Head of caudate nucleus (tissue), 42 donors: ENCODE measurements at places on chromosomes 1 and 21.
A peak's percentile ranks its signal among the peaks of the same experiment; 100 is the strongest.

GRCh38 chr21:29246614-29247013 lies 52.1 kb upstream of the BACH1 start:
- no peak for DNase-seq

DNA sequence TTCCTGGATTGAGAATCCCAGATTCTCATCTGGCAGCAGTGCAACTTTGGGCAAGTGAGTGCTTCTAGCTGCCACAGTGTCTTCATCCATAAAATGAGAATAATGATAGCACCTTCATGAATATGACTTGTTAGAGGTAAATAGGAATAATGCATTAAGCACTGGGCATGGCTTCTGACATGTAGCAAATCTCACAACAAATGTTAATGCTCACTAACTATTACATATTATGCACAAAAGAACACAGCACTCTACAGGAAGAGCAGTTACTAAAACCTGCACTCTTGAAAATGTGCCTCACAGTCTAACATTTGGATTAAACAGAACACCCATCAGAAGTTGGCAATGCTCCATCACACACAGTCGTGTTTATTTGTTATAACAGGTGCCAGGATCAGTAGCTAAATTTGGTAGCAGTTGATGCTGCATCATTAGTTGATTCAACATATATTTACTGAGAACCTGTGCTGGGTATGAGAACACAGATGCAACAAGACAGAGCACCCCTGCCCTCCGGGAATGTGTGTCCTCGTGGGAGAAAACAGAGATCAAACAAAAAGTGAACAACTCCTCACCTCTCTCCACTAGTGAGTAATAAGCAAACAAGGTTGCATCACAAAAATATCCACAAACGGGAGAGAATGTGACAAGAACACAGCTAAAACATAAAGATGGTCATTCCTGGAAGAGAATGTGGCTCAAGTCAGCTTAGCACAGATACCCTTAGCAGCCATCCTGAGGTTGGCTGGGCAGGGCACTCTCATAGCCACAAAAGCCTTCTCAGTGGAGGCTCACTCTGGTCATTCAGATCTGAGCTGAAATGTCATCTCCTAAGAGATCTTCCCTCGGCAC lies 26.2 kb upstream of the LBR start:
- no peak for DNase-seq

GRCh38 chr1:121483961-121484424 lies 299.2 kb downstream of the SRGAP2C start:
- DNase-seq = peak; percentile 15

- DNase-seq = no peak
Observed at GRCh38 chr1:54402896-54403295, 3.3 kb downstream of the SSBP3 start.

DNA sequence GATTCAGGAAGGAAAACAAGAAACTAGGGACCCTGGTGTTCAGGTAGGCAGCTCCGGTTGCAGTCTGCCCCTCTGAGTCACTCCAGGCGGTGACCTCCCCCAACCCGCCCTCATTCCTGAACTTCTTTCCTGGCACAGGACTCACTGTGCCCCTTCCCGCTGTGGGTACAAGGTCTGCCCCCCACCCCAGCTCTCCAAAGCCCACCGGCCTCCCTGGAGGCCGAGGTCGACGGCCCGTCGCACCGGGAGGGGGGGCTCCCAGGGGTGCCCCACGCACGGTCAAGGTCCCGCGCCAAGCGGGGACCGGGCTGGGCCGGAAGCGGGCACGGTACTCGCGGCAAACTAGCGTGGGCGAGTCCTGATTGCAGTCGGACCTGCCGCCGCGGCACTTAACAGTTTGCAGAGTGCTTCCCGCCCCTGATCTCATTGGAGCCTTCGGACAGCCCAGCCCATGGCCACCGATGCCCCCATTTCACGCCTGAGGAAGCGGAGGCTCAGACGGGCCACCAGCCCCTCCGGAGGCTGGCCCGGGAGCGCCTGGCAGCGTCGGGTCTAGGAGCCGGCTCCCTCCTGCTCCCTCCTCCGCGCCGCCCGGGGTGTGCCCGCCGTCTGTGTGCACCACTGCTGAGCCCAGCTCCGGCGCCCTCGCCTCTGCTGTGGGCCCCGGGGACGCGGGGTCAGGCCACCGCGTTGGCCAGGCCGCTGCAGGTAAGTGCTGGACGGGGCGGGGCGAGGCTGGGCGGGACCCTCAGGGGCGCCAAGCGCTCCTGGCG lies at the start of gene GJB3:
Gene GJB3, plus strand, starts transcription at position 144 of the 773 bp plus-strand sequence. CDS start 3,549 bp downstream, outside the sequence.
- DNase-seq = no peak

DNA sequence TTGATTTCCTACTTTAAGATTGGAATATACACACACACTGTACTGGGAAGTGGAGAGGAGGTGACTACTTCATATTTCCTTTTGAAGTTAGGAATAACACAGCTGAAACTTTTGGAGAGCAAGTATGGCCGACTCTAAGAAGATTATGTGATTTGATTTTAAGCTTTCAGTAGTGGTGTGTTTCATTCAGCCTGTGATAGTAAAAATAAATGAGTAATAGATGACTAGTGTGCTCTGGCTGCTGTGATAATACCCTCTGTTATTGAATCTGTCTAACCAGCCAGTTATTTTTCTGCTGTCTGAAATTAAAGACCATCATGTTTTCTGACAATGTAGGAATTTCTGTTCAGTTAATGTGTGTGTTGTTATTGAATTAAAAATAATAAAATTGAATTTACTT lies 48.3 kb downstream of the CTTNBP2NL start:
- DNase-seq = no peak

- DNase-seq = no peak
Observed at GRCh38 chr21:35149698-35150097, 100.6 kb upstream of the RUNX1 start.

- DNase-seq = no peak
Observed at GRCh38 chr1:174953285-174954072, 46.3 kb upstream of the CACYBP start.

GRCh38 chr1:1956101-1956500 lies 37.0 kb upstream of the TMEM52 start:
- no peak for DNase-seq

DNA sequence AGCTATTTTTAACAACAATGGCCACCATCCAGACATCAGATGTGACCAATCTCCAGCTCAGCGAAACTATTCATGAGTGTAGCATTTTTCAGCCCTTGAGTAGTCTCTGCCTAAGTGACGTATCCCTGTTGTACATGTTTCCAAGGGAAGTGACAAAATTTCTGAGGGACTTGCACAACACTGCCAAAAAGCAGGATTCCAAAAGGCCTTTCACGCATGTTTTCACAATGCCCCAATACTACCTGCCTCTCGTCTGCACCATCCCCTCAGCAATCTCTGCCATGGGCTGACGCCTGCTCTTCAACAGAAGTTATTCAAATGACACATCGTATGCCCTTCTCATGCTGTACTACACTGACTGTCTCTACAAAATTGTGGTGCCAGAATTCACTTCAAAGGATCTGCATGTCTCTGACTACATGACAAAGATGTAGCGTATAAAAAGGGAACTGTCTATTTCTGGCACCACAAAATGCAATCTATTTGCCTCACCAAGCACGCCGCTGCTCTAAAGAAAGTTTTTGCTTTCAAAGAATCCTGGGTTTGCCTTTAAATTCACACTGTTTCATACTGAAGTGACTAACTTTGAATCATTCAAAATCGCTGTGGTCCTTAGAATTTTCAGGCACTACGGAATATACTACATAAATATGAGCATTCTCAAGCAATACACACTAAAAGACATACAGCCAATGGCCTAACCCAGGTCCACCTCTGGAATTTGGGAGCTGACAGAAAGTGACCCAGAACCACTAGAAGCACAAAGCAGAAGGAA lies 32.9 kb downstream of the JAK1 start:
- DNase-seq = no peak

- DNase-seq = no peak
Observed at GRCh38 chr1:42319871-42320484, 15.1 kb downstream of the FOXJ3 start.

GRCh38 chr21:36549470-36549869 lies 69.5 kb upstream of the CLDN14 start:
- no peak for DNase-seq

DNA sequence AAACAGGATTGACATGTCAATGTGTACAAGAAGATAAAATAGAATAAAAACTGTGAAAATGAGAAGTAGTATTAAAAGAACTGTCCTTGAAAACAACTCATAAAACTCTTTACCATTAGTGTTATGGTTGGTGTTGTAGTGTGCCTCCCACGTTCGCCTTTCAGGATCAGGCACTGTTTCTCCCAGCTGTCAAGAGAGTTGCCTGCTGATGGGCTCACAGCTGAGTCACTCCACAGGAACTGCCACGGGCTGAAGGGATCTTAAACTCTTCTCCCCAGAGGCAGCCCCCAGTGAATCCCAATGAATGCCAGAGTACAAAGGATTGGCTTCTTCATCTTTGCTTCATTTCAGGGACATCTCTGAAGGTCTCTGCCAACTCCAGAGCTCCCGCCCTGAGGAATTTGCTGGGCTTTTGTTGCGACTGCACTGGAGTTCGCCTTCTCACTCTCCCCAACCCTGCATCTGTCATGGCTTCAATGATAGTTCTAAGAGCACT lies 119.6 kb downstream of the ADGRL2 start:
- peak; percentile 75 for DNase-seq

DNA sequence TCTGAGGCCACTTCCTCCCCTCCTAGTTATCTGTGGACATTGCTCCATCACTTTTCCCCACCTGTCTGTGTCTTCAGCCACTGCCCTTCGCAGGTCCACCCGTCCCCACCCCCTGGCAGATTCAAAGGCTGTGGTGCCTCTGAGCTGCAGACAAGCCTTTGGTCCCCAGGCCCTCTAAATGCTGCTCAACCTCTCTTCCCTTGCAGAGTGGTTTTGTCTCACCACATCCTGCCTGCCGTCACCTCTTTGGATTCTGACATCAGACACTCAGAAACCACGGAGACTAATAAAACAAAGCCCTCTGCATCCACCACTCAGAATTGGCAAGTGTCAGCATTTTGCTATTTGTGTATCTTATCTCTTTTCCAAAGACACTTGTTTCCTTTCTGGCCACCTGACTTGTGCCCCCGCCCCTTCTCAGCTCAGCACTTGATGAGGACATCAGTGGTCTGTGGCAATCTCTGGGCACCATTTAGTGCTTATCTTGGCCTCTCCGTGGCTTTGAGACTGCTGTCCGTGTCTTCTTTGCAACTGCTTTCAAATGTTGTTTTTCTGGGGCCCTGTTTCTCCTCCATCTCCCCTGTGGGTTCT lies 7.7 kb downstream of the CNIH3 start:
- DNase-seq = no peak

- no peak for DNase-seq
Observed at GRCh38 chr1:117061986-117062415, 1.9 kb downstream of the TTF2 start.

DNA sequence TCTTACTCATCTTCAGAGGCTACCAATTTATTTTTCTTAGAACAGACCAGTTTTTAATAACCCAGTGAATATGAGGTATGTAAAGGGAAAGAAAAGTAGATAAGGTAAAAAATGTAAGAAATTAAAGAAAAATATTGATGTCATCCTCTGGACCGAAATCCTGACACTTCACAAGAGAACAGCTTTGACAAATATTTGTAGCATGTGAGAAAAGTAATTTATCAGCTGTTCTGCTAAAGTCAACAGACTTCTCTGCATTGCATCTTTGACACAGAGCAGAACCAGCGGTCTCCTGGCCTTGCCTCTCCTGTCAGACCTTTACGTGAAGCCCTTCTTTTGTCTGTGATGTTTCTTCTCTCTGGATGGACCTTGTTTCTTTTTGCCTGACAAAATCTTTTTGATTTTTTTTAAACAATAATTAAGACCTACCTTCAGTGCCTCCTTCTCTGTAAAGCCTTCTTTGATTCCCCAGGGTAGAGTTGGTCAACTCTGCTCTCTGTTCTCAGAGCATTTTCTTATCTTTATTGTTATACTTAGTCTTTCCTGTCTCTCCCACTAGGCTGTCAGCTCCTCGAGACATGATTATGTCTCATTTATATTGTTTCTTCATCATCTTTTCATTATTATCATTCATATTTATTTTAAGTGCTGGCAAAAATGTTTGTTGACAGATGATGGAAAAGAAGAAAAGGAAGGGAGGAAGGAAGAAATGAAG lies 35.4 kb downstream of the RGS4 start:
- no peak for DNase-seq

DNA sequence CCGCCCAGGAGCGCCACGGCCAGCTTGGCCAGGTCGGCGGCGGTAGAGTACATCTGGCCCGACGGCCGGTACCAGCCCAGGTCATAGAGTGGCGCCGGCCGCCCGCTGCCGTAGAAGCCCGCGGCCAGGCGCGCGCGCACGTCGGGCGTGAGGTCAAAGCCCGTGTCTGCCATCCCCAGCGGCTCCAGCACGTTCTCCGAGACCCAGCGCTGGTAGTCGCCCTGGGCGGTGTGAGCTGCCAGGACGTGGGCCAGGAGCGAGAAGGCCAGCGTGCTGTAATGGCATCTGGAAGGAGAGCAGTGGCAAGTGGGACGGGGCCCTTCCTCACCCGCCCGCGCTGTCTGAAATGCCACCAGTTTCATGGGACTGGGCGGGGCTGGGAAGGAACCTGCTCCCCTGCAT lies 18.9 kb downstream of the LACTBL1 start:
- DNase-seq = no peak
